Stimulated activated CD8-positive, alpha-beta memory T cell treated with anti-CD3 and anti-CD28 coated beads, Interleukin-7, amount 100 ng/mL, for 1 hour (primary cell): ENCODE measurements at places on chromosomes 11 and 22.

DNA sequence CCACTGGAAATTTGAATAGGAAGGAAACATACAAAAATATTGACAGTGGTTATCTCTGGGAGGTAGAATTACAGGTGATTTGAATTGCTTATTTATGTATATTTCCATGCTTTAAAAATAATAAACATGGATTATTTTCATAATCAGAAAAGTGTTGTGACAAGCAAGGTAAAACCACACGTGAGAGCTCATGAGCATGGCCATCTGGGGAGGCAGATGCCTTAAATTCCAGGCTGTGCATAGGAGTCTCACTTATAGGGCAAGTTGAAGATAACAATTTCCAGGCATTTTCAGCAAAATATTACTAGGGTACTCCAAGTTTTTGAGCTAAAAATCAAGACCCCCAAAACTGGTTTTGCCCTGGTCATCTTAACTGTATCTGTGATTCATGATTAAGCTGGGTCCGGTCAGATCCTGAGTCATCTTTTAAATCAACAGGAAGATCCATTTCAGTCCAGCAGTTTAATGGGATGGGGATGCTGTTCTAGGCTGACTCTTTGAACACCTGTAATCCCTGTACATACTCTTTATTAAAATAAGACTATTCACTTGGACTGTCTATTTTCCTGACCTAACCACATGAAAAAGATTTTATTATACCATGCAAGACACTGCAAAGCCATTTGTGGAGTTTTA lies 115.8 kb upstream of the NARS2 start:
- DNase-seq = no peak

- no peak for DNase-seq
Measured at GRCh38 chr11:26607725-26608506, 35.9 kb upstream of the MUC15 start.

- no peak for DNase-seq
Measured at GRCh38 chr11:46327829-46328228, 19.4 kb upstream of the DGKZ start.

DNA sequence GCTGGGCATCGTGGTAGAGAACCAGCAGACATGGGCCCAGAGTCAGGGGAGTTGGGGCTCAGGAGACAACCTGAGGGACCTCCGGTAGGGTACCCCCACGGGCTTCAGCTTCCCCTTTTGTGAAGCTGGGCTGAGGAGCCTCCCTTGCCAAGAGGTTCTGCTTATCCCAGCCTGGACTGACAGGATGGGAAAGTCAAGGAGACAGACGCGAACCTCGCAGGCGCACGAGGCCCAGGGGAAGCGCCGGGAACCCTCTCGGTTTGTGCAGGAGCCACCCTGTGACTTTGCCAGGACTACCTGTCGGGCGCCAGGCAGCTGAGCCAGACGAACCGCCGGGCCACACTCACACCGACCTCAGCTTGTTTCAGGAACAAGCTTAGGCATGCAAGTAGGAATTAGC lies 566.1 kb downstream of the BRD1 start:
- no peak for DNase-seq
